CD8-positive, alpha-beta T cell (primary cell): ENCODE measurements at places on chromosomes 4 and X.
A peak's percentile ranks its signal among the peaks of the same experiment; 100 is the strongest.

DNA sequence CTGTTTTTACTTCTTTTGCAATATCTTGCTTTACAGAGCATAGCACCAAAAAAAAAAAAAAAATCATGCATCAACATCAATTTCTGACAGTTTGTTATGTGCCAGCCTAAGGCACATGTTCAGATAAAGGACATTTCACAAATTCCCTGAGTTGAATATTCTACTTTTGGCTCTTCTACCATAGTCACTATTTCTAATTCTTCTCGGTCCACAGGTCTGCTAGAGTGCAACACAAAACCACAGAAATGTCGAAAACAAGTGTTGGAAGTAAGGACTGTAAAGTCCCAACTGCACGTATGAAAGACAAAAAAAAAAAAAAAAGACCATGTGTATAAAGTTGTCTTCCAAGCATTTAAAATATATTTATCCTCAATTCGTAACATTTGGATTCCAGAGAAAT, 494.2 kb upstream of the INTU start:
- DNase-seq, result no peak

DNA sequence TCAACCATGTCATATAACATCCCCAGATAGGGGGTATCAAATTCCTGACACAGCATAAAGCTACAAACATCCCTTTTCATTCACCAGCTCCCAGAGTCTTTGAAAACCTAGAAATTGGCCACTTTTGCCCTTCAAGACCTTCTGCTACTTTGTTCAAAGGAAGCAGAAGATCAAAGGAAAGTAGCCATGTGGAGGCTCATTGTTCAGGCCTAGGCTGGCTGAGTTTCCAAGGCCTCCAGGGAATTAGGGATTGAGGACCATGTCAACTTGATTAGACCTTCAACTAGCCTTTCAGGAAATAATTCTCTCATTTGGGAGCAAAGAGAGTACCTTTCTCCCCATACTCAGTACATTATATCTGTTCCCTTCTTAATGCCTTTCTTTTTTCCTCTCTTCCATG, 66.8 kb upstream of the ATXN3L start:
- DNase-seq, result no peak

DNA sequence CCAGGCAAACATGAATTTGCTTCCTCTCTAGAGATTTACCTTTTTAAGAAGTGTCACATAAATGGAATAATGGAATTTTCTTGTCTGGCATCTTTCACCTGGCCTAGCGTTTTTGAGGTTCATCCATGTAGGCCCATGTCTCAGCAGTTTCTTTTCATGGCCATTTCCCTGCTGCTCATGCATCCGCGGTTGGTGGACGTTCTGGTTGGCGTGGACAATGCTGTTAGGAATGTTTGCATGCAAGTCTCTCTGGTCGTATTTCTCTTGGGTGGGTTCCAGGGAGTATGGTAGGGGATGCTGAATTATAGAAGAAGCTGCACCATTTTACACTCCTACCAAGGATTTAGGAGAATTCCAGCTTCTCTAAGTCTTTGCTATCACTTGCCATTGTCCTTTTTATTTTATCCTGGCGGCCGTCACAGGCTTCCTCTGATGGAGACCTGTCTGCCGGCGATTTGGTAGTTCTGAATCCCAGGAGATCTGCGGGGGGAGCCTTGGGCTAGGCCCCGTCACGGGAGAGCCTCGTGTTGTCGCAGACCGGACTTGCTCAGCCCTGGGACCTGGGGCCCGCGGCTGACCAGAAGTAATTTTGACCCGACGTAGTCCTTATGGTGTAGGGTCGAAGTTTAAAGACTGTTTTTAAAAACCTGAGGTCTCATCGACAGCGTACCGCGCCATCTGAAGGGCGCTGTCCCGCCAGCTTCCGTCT, 56.9 kb upstream of the TADA2B start:
- DNase-seq, result no peak

- no peak for DNase-seq
Measured at GRCh38 chrX:68755616-68756125, 73.2 kb upstream of the EFNB1 start.

- DNase-seq, result no peak
Measured at GRCh38 chrX:30888526-30889146, 418 bp downstream of the TAB3 start.

DNA sequence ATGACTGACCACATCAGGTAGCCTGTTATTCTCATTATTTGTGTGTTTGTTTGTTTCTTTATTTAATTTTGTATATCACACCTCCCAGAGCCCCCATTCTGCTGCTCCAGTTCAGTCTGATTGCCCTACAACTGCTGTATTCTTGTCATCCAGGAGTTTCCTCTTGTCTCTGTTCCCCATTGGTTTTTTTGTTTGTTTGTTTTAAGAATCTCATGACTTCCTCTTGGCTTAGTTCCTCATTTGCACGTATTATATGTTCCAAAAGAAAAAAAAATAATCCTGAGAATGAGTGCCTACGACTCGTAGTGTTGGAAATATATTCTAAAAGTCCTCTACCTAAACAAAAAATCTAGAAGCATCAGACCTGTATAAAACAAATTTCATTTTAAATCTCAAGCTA, 142.3 kb upstream of the SLIT2 start:
- DNase-seq, result no peak

GRCh38 chrX:65596270-65597034, 61.9 kb upstream of the LAS1L start:
- DNase-seq, result peak; percentile 46
